Fibroblast of lung (primary cell): ENCODE measurements at places on chromosomes 2 and 18. TPM values are rescaled to one million over a fixed set of nuclear protein-coding genes. Genes with fewer than 3 reads are reported as not detected.

GRCh38 chr2:66575625-66576310 is 140.8 kb downstream of the MEIS1 start:
- H3K27ac ChIP-seq = peak overlapping the region; percentile 91
- H3K4me1 ChIP-seq = peaks cover 15% of the 10 kb centered on the region
- peak; percentile 73 for DNase-seq
- H3K27me3 ChIP-seq = no peaks in the 10 kb centered on the region

- peaks cover 13% of the 10 kb centered on the region for H3K4me1 ChIP-seq
- H3K27me3 ChIP-seq = no peaks in the 10 kb centered on the region
- no peaks in the 10 kb centered on the region for H3K36me3 ChIP-seq
- peak; percentile 53 for DNase-seq
- no peak overlapping the region for H3K4me3 ChIP-seq
Observed at GRCh38 chr2:8661736-8662135, 20.1 kb upstream of the ID2 start.

Gene KIF1A
- total RNA-seq = not detected in 2 replicates

GRCh38 chr2:237649541-237650454 is 22.4 kb downstream of the LRRFIP1 start:
- no peaks in the 10 kb centered on the region for H3K27me3 ChIP-seq
- no peak overlapping the region for H3K27ac ChIP-seq
- DNase-seq = no peak
- H3K4me1 ChIP-seq = no peaks in the 10 kb centered on the region

- no peaks in the 10 kb centered on the region for H3K27me3 ChIP-seq
- DNase-seq = no peak
- no peaks in the 10 kb centered on the region for H3K4me1 ChIP-seq
Observed at GRCh38 chr2:38381381-38382143, 4.5 kb upstream of the ATL2 start.

GRCh38 chr18:35688757-35689156 is 107.2 kb downstream of the GALNT1 start:
- no peaks in the 10 kb centered on the region for H3K27me3 ChIP-seq
- H3K4me3 ChIP-seq = no peak overlapping the region
- H3K36me3 ChIP-seq = no peaks in the 10 kb centered on the region
- peaks cover under 1% of the 10 kb centered on the region for H3K4me1 ChIP-seq
- no peak overlapping the region for H3K27ac ChIP-seq

Gene CFC1
- total RNA-seq = not detected in 2 replicates
